ENCODE measurements at places on chromosomes 6 and 20.

- DNase-seq, result no peak
Observed at GRCh38 chr20:38298768-38299288, 5.1 kb upstream of the BPI start.

GRCh38 chr6:106255306-106255705 is 70.3 kb downstream of the ATG5 start:
- no peak for DNase-seq

DNA sequence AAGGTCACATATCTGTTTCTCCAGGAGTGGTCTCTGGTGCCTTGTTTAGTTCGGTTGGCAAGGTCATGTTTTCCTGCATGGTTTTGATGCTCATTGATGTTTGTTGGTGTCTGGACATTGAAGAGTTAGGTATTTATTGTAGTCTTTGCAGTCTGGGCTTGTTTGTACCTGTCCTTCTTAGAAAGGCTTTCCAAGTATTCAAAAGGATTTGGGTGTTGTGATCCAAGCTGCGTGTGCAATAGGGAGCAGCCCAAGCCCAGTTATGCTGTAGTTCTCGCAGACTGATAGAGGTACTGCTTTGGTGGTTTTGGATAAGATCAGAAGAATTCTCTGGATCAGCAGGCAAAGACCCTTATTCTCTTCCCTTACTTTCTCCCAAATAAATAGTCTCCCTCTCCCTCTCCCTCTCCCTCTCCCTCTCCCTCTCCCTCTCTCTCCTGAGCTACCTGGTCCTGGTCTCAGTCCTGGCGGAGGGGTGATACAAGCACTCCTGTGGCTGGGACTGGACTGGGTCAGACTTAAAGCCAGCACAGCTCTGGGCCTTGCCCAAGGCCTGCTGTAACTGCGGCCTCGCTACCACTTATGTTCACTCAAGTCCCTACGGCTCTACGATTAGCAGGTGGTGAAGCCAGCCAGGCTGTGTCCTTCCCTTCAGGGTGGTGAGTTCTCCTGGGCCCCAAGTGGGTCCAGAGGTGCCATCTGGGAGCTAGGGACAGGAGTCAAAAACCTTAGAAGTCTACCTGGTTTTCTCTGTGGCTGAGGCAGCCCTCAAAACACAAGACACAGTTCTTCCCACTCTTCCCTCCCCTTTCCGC is 27.3 kb upstream of the GRM4 start:
- DNase-seq, result no peak

GRCh38 chr6:168403370-168404005 is 37.5 kb upstream of the SMOC2 start:
- DNase-seq, result no peak

DNA sequence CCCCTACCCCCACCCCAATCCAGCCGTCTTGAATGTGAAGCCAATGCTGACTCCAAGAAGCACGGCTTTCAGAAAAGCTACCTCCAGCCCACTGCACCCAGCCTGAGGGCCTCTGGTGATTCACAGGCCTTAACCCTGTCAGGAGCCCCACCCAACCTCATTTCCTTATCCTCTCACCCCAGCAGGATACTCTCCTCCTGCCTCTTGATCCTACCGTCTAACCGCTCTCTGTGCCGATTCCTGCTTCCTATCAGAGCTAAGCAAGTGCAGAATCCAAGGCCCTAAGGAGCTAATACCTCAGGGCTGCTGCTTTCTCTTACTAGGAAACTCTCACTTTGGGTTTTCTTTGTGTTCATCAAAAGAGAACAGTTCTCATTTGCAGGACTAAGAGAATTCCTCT is 47.2 kb downstream of the TRERF1 start:
- DNase-seq, result no peak

- DNase-seq, result no peak
Observed at GRCh38 chr6:154403788-154404187, 47.2 kb upstream of the IPCEF1 start.

- no peak for DNase-seq
Observed at GRCh38 chr6:43496370-43497128, 13.6 kb downstream of the LRRC73 start.

GRCh38 chr20:53814060-53814459 is 220.4 kb upstream of the ZNF217 start:
- DNase-seq, result no peak

GRCh38 chr6:152957796-152958195 is 25.0 kb downstream of the FBXO5 start:
- DNase-seq, result no peak

GRCh38 chr6:45538641-45539547 is 161.2 kb upstream of the SUPT3H start:
- DNase-seq, result no peak

DNA sequence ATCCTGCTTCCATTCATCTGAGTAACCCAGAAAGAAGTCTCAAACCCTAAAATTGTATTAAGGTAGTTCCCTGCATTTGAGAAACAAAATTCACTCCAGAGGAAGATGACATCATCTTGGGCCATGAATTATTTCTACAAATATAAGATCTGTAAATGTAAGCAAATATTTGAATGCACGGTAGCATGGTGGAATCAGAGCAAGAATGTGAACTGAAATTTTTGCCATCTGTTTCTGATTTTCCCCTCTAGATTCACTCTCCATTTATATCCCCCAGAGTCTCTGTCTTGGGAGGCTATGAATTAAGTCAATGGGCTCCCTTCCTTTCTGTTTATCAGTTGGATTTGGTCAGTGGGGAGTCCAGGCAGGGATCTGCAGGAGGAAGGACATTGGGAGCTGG is 5.8 kb upstream of the MAP3K5 start:
- no peak for DNase-seq

- DNase-seq, result no peak
Observed at GRCh38 chr6:5567352-5567751, 306.0 kb downstream of the FARS2 start.

- no peak for DNase-seq
Observed at GRCh38 chr6:33836806-33837469, 33.1 kb upstream of the MLN start.

GRCh38 chr20:18541741-18542140 is 25.5 kb upstream of the SMIM26 start:
- DNase-seq, result no peak

DNA sequence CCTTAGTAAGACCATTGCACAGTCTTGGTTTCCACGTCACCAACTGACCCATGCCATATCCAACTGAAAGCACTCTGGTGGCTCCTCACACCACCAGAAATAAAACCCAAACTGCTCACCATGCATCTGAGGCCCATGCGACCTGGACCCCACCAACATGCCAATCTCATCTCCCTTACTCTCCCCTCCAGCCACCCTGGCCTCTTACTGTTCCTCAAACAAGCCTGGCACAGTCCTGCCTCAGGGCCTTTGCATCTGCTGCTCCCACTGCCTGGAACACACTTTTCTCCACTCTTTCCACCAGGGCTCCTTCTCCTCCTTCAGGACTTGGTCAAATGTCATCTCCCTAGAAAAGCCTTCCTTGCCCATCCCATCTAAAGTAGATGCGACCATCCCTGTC is 8.7 kb downstream of the PREX1 start:
- no peak for DNase-seq
